ENCODE measurements at places on chromosomes 12 and 14.

- DNase-seq = no peak
Observed at GRCh38 chr14:101025696-101026095, 122.2 kb upstream of the RTL1 start.

DNA sequence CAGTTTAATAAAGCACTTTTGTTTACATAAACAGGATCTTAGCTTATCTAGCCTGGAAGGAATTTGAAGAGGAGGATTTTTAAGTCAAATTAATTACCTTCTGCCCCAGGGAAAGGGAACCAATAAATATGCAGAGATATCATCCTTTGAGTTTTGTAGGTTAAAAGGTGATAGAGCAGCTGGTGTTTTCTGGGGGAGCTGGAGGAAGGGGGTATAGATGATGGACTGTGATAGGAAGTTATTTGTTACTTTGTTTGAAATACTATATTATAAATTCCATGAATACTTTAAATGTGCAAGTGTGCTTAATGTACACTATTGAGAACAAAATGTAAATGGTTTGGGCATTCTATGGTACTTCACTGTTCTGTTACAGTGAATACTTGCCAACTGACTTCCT, 55.2 kb downstream of the NPAS3 start:
- no peak for DNase-seq

DNA sequence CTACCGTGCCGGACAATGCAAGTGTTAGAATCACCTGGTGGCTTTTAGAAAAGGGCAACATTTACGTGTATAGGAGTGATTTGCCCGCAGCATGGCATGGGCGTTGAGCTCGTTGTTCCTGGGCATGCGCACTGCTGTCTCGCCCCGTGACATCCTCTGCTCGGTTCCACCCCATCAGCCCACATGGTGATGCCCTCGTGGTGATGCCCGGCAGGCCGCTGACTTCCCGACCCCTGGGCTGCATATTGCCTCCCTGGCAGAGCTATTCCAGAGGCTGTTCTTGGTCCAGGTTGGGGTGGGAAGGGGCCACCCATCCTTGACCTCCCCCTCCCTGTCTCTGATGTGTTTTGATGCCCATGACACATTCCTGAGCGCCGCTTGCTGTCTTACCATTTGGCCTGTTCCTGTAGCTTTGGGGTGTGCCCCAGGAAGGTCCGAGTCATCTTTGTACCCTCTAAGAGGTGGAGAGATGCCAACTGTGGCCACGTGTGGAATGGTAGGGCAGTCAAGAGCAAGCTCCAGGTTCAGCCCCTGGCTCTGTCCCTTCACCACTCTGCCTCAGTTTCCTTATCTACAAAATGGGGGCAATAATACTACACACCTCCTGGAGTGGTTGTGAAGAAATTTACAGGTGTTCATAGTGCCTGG, 4.8 kb downstream of the HIP1R start:
- DNase-seq = no peak

DNA sequence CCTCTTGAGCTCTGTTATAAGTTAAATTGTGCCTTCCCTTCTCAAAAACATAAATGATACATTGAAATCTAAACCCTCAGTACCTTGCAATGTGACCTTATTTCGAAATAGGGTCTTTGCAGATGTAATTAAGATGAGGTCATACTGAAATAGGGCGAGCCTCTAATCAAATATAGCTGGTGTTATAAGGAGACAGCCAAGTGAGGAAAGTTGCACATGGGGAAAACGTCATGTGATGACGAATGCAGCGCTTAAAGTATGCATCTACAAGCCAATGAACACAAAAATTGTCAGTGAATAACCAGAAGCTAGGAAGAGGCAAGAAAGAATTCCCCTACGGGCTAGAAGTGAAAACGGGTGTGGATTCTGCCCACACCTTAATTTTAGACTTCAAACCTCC, 305.2 kb upstream of the FOXG1 start:
- no peak for DNase-seq

GRCh38 chr14:102029956-102030355, 56.9 kb downstream of the HSP90AA1 start:
- DNase-seq = no peak

DNA sequence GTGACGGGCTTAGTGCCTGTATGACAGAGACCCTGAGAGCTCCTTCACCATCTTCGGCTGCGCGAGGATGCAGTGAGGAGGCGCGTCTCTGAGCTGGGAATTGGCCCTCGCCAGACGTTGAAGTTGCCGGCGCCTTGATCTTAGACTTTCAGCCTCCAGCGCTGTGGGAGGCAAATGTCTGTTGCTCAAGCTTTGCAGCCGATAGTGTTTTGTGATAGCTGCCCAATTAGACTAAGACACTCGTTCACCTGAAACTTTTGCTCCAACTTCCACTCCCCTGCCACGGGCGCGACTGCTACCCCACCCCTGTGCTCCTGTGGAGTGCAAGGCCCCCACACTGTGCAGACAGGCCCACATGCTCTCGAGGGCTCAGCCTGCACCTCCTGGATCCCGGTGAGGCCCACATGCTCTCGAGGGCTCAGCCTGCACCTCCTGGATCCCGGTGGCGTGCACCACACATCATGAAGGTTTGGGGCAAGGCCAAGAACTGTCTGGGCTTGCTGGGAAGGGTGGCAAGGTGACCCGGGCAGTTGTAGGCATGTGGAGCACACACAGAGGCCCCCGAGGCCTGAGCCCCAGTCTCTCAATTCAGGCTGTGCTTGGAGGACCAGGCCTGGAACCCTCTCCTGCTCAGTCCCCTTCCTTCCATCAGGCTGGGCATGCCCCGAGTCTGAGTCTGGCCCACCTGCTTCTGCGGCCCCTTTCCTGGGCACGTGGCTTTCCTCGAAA, 324.6 kb downstream of the TMEM121 start:
- DNase-seq = no peak

GRCh38 chr14:27916326-27916725, 850.3 kb upstream of the FOXG1 start:
- DNase-seq = no peak

DNA sequence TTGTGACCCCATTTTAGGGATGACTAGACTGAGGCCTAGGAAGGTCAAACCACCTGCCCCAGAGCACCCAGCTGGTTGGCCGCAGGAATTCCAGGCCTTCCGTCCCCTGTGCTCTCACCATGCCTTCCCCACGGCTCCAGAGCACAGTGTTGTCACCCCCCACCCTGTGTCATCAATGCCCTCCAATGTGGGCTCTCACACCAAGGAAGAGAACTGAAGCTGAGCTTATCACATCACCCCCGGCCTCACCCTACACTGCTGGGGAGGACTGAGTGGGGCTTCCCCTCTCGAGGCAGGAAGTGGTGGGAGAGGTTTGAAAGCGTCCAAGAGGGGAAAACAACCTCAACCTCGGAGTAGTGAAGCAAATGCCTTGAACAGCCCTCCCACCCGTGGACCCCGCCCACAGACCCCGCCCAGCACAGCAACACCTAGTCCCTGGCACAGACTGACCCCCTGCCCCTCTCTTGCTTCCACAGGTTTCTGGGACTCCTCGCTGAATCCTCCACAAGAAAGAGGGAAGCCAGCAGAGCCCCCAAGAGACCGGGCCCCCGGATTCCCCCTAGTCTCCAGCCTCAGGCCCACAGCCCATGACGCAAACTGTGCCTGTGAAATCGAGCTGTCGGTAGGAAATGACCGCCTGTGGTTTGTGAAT, 97.2 kb downstream of the LGMN start:
- DNase-seq = peak; percentile 60

DNA sequence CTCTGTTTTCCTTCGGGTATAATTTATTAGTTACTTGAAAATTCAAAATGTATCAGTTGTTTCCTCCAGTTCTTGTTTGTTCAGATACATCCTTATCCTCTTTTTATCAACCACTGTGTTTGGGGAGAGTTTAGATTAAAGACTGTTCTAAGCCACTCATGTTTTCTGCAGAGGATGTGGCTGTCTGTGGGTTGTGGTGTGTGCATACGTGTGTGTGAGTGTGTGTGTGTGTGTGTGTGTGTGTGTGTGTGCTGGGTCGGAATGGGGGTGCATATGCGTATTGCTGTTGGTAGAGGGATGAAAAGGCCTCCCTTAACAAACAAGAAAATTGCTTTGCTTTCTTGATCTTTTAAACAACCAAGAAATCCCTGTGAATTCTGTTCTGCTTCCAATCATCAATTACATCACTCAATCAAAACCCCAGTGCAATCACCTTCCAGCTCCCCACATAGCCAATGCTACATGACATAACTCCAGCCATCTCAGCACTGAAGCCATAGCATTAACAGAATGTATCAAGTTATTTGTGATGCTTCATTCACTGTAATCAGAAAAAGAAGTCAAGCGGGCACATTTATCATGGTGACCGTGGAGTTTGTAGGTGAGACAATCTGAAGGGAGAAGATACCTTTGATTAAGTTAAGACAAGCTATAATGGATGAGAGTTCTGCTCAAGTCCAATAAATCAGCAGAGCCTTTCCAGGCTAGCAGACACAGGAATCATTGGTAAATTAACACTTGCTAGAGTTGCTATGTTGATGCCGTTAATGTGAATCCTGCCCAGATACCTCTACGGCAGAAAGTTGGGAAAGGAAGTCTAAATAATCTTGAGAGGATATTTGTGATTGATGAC, 131.9 kb downstream of the RMST start:
- DNase-seq = no peak

DNA sequence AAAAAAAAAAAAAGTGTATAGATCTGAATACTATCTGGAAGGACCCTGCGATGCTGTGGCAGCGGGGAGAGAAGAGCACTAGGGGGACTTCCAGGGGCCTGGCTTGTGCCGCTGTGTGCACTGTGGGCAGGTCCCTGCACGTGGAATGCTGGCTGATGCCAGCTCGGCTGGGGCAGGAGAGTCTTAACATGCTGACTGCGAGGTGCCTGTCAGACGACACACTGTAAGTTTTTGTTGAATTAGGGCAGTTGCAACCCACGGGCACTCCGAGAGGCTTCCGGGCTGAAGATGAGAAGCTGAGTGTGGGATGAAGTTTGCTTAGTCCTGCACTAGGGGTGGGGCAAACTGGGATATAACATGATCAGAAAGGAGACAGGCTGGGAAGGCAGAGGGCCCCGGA, 10.7 kb downstream of the GLT1D1 start:
- DNase-seq = no peak

DNA sequence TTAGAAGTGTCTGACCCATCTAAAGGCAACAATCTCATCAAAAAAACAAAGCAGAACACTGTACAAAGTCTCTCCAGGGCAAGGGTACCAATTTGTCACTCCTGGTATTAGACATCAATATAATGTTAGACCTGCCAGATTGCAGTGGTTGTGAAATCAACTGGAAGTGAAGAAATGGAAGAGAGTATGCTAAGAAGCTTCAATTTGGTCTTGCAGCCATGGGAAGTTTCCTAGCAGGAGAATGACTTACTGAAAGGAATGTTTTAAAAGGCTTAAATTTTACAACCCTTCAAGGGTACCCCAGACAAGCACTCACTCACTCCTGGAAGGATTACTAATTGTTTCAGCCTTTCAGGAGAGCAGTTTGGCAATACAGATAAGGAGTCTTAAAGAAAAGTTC, 18.9 kb downstream of the LLPH start:
- DNase-seq = no peak

DNA sequence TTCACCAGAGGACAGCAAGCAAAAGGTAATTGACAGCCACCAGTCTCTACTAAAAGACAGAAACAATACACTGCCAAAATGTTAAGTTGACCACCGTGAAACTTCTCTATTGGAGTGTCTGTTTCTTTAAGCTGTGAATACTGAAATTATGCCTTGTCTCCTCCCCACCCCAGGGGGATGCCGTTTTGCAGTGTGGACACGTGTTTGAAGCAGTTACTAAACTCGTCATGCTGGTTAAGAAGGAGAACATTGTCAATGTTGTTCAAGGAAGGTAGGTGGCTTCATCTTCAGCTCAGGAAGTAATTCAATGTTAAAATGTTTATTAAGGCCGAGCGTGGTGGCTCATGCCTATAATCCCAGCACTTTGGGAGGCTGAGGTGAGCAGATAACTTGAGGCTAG, 32.8 kb downstream of the KCTD10 start:
- no peak for DNase-seq

- DNase-seq = no peak
Observed at GRCh38 chr14:104107611-104108569, 22.4 kb downstream of the ASPG start.

DNA sequence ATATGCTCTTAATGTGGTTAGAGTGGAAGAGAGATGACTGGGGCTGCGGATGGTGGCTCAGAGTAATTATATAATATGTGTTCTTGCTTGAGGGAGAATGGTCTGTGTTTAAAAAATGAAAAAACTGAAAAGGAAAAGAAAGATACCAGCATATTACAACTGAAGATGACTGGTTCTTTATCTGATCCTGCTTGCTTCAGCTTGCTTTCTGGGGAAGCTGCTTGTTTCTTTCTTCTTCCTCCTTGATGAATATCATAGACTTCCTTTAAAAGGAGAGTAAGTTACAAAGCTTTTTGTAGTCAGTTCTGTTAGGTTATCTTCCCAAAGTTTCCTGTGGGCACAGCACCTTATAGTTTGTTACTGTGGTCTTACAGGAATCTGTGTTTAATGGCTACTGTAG, 210.9 kb downstream of the ERC1 start:
- DNase-seq = no peak

- DNase-seq = no peak
Observed at GRCh38 chr12:105825141-105825540, 313.6 kb downstream of the NUAK1 start.

GRCh38 chr14:81535396-81536164, 1.9 kb upstream of the SEL1L start:
- no peak for DNase-seq

GRCh38 chr14:32203928-32204357, 874 bp upstream of the RNU6-8 start:
- DNase-seq = no peak

DNA sequence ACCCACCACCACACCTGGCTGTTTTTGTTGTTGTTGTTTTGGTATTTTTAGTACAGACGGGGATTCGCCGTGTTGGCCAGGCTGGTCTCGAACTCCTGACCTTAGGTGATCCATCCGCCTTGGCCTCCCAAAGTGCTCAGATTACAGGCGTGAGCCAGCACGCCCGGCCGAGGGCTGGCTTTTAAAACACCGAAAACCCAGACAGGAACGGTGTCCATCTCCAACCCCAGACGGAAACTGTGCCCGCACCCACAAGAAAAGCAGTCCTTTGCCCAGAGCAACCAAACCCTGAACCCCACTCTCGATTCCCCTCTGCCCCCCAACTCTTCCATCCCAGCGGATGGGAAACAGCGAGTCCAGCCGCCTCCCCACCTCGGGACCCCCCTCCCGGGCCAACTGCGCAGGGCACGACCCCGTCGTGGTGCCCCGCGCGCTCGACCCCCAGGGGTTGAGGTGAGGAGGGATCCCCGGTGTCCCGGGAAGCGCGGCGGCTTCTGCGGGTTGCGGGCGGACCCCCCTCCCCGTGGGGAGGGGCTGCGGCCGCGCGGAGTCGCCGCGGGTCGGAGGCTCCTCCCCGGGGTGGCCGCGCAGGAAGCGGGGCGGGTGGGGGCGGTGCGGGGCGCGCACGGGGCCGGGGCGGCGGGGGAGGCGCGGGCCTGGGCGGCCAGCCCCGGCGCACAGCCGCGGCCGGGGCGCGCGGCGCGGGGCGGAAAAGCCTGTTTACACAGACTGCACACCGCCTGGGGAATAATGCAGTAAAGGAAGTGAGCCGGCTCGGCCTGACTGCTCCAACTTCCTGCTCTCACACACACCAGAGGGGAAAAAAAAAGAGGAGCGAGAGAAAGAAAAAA, at the start of gene ELK3:
TSS of gene ELK3 (plus strand) at position 651 of the 851 bp plus-strand sequence.
- DNase-seq = no peak

All from activated CD4-positive, CD25-positive, alpha-beta regulatory T cell treated with anti-CD3 and anti-CD28 coated beads, Interleukin-2, amount 50 U/mL, for 16 hours (primary cell).